Mucosa of gallbladder (tissue), 1 donor: ENCODE measurements at places on chromosomes 12 and 14. TPM values are rescaled to one million over a fixed set of nuclear protein-coding genes. Genes with fewer than 3 reads are reported as not detected.

The POU6F1 gene
- total RNA-seq: 12.4 TPM

The CPNE6 gene
- 2.2 TPM for total RNA-seq

The CFAP251 gene
- total RNA-seq: 7.0 TPM

The WSCD2 gene
- 0.26 TPM for total RNA-seq

The APAF1 gene
- total RNA-seq: 22.3 TPM

The DCTN2 gene
- 135 TPM for total RNA-seq

The NPFF gene
- total RNA-seq: not detected

The CFAP54 gene
- total RNA-seq: 0.86 TPM

The NRDE2 gene
- total RNA-seq: 32.5 TPM

The TEAD4 gene
- 5.1 TPM for total RNA-seq

The RAD9B gene
- total RNA-seq: 0.35 TPM

The CSAD gene
- 44.3 TPM for total RNA-seq

The HOTAIR gene
- not detected for total RNA-seq

The SUOX gene
- 49.0 TPM for total RNA-seq

The P2RX2 gene
- total RNA-seq: not detected

The INHBE gene
- total RNA-seq: 0.58 TPM

The FOXG1 gene
- total RNA-seq: not detected

The KLRF1 gene
- total RNA-seq: not detected

The TSHR gene
- total RNA-seq: not detected

The OR6S1 gene
- total RNA-seq: not detected

The KLHDC1 gene
- 5.2 TPM for total RNA-seq

The OR11H7 gene
- not detected for total RNA-seq

The KRT3 gene
- total RNA-seq: not detected

The PTCSC3 gene
- total RNA-seq: not detected

The TUNAR gene
- total RNA-seq: not detected
